ENCODE measurements at places on chromosomes 5 and 9. TPM values are rescaled to one million over a fixed set of nuclear protein-coding genes. Genes with fewer than 3 reads are reported as not detected.

The HAVCR1 gene
- total RNA-seq, result 31.9 TPM

The PCDHGA4 gene
- 0.19 TPM for total RNA-seq

The CRHBP gene
- total RNA-seq, result not detected

The DROSHA gene
- 80.0 TPM for total RNA-seq

All from naive thymus-derived CD4-positive, alpha-beta T cell (primary cell).